ENCODE measurements at places on chromosomes 2 and 18. TPM values are rescaled to one million over a fixed set of nuclear protein-coding genes. Genes with fewer than 3 reads are reported as not detected.

The TRIM43 gene
- not detected for polyA plus RNA-seq

The SERPINB2 gene
- 1.1 TPM for polyA plus RNA-seq

The IL37 gene
- polyA plus RNA-seq: not detected

The CYP27A1 gene
- 0.25 TPM for polyA plus RNA-seq

The MCEE gene
- 13.1 TPM for polyA plus RNA-seq

The ABI2 gene
- polyA plus RNA-seq: 9.0 TPM

The SP140 gene
- polyA plus RNA-seq: 78.7 TPM

The DHRS9 gene
- 0.94 TPM for polyA plus RNA-seq

The PLGLB2 gene
- 2.0 TPM for polyA plus RNA-seq

The TMEM247 gene
- polyA plus RNA-seq: not detected

The CCDC102B gene
- polyA plus RNA-seq: 4.0 TPM

The ARHGAP25 gene
- polyA plus RNA-seq: 114 TPM

The HOXD10 gene
- not detected for polyA plus RNA-seq

The ZNF804A gene
- polyA plus RNA-seq: 1.2 TPM

The KCNS3 gene
- not detected for polyA plus RNA-seq

The FASTKD2 gene
- polyA plus RNA-seq: 16.8 TPM

The ARHGEF4 gene
- not detected for polyA plus RNA-seq

The ACADL gene
- polyA plus RNA-seq: not detected

The UGT1A3 gene
- polyA plus RNA-seq: not detected

The TYW5 gene
- polyA plus RNA-seq: 6.5 TPM

The RFTN2 gene
- polyA plus RNA-seq: not detected

The FBXO36 gene
- polyA plus RNA-seq: 0.42 TPM

The ANKRD29 gene
- not detected for polyA plus RNA-seq

The AKAIN1 gene
- not detected for polyA plus RNA-seq

The ERBB4 gene
- polyA plus RNA-seq: not detected

The COL5A2 gene
- polyA plus RNA-seq: 0.22 TPM

The SERPINB7 gene
- polyA plus RNA-seq: not detected

Measured in B cell (primary cell).